NCI-H2107 (cell line): ENCODE measurements at places on chromosomes 1 and 21.

DNA sequence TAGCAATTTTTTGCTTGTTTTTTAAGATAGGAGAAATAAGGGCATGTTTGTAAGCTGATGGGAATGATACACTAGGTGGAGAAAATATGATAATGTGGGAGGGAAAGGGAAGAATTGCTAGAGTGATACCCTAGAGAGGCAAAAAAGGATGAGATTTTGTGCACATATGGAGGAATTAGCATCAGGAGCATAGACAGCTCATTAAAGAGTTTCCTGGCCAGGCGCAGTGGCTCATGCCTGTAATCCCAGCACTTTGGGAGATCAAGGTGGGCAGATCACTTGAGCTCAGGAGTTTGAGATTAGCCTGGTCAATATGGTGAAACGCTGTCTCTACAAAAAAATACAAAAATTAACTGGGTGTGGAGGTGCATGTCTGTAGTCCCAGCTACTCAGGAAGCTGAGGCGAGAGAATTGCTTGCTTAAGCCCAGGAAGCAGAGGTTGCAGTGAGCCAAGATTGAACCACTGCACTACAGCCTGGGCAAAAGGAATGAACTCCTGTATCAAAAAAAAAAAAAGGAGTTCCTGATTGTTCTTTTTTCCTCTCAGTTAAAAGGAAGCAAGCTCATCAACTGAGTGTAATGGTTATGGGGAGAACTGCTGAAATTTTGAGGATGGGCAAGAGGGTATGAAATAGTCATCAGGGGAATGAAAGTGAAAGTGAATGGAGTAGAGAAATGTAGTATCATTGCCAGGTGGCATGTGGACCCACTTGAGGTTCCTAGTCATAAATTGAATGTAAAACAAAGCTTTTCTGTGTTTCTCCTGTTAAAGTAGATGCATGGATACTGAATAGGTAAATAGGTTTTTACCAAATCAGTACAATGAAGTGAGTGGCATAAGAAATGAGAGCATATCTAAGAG, 35.5 kb downstream of the SH3GLB1 start:
- no peak for DNase-seq

- DNase-seq: peak; percentile 9
These were observed 22.5 kb downstream of the NTMT2 start for GRCh38 chr1:170168265-170168664.

DNA sequence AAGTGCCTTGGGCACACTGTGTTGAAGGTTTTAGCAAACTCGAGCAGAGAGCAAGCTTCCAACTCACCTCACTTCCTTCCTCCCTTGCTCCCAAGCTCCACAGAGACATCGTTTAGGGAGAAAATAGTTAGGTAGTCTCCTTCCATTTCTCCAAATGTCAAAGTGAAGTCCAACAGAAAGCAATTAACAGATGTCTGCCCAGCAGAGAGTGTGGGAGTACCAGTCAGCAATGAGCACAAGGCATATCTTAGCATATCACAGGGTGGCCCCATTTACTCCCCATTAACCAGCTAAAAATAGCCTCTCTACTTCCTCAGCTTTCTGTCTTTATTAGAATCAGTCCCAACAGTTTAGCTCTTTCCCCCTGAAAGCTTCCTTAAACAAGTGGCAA, 334.2 kb upstream of the CAMK1G start:
- no peak for DNase-seq

DNA sequence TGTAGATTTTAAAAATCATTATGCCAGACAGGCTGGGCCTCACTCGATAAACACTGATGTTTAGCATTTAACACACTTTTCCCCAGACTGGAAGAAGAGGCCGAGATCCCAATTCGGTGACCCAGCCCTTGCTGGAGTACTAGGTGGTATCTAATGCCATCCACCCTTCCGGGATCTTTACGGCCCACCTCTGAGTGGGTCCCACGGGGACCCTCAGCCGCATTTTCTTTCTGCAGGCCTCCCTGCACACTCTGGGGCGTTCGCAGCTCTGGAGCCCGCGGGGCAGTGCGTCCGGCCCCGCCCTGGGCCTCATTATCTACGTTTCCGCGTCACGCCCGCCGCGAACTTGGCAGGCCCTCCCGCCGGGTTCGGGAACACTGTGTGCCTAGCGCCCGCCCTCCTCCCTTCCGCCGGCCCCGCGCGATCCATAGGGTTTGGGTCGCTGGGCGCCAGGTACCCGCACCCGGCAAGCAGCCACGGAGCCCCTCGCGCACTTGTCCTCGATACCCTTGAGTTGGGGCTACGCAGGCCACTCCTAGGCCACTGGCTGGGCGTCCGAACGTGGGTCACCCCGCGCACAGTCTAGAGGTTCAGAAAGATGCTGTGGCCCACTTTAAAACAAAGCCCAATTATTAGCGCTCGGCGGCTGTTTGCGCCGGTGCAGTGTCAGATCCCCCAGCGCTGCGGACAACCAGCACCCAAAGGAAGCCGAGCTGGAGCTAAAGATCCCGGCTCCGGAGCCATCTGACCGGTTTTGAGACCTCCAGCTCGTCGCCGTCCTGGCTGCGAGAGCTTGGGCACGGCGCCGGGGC, 950 bp upstream of the EVA1C start:
- DNase-seq: no peak

- DNase-seq: no peak
These were observed 144.8 kb downstream of the NR5A2 start for GRCh38 chr1:200172311-200172710.

- DNase-seq: no peak
These were observed 28.5 kb downstream of the RASSF5 start for GRCh38 chr1:206535853-206536188.

- no peak for DNase-seq
These were observed 28.4 kb downstream of the CD48 start for GRCh38 chr1:160682983-160683865.

DNA sequence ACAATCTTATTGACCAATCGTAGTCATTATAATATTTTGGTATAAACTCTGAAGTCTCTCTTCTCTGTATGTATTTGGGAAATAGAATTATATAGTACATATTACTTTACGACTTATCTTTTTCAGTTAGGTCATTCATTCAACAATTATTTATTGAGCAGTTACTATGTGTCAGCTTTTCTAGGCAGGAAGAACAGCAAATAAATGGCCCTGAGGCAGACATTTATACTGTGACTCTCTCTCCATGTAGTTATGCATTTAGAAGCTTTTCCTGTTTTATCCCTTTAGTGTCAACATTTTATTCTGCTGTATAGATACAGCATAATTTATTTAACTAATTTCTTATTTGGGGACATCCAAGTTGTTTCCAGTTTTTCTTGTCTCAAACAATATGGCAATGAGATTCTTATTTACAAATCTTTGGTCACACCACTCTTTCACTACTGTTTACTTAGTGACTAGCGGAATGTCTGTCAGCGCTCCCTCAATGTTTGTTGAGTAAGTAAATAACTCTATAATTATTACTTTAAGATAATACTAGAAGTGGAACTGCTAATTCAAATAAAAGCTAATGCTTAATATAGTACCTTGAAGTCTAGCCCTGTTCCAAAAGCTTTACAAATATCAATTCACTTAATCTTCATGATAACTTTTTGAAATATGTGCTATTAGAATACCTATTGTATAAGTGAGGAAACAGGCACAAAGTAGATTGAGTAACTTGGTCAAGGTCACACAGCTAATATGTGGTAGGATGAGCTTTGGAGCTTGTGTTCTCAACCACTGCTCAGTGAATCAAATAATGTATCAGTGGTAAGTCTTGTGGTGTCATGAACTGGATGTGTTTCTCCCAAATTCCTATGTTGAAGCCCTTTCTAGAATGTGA, 465.6 kb downstream of the SIPA1L2 start:
- DNase-seq: no peak

DNA sequence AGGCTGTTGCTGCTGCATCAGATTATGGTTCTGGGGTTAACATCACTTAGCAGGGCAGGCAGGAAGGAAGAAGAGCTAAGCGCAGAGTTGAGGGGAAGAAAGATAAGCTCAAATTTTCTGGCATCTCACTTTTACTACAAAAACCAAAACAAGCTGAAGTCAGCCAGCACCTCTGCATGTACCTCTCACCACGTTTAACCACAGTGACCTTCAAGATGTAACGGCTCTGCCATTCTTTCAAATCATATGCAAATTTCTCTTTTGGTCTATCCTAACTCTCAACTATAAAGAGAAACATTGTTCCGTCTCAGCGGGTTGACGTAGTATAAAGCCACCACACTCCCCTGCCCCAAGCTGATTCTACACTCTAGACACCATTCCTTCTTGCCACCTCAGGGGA, 154.4 kb downstream of the OMA1 start:
- no peak for DNase-seq

DNA sequence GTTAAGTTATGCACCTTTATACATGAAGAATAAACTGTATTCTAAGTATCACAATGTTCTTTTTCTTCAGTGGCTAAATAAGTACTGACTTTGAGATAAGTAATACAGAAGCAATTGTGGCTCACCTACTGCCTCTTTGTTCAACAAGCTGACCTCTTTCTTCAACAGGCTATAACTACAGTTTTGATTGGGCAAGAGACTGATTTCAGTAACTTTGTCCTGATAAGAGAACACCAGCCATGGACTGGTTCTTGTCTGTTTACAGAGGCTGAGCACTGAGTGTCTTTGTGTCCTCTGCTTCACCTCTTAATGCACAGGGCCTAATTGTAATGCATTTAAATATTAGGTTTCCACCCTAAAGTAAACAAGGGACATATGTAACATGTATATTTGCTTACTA, 34.6 kb upstream of the PDE4B start:
- no peak for DNase-seq
